ENCODE measurements at places on chromosomes 2 and 18.
A peak's percentile ranks its signal among the peaks of the same experiment; 100 is the strongest.

DNA sequence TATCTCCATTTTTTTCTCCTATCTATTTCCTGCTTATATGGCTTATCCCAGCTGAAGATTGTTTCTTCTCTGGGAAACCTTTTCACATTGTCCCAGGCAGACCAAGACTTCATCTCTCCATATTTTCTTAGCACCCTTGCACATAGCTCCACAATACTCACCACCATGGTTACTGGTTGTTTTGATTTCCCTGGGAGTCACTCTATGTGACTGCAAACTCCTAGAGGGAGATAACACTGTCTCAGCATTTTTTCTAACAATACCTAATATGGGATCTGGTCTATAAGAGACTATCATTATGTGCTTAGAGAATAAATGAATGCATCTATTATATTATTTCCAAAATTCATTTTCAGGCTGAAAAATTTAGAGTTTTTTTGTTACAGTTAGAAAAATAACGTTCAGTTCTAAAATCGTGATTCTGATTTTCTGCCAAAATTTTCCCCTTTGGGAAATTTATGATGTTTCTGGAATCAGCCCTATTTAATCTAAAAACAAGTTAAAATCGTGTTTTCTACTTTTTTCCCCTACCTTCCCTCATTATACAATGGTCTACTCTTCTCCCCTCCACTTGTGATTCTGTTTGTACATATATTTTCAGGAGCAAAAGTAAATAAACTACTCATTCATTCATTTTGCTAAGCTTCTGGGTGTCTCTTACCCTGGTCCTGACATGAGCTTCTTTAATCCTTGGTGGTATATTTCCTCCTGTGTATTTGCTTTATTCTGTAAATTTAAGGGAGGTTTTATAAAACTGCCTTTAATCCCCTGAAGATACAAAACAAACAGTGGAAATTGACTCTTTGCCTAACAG is 95.4 kb downstream of the HNMT start:
- peak; percentile 76 for DNase-seq

DNA sequence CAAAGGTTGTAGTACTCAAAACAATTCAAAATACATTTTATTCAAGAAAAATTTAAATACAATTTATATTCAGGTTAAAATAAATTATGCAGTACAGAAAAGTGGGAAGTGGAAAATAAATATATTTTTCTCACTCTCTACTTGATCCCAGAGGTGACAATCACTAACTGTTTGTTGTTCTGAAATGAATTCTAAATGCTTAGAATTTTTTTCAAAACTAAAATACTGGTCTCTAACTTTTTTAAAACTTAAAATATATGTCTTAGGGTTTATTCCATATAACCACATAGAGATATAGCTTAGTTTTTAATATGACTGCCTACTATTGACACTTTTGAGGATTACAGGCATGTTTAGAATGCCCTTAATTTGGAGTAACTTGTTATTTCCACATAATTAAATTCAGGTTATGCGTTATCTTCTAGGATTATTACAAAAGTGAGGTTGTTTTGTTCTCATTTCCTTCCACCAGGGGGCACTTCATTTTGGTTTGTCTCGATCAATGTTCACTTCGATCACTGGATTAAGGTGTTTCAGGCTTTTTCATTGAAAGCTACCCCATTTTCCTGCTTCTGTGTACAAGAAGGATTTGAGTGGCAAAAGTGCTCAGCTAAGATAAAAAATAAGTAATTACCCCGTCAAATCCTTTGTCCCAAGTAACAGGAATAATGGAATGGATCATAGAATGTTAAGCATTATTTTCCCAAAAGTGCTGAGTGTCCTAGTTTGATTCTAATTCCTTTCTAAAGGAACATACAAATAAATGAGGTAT is 27.1 kb upstream of the TFPI start:
- DNase-seq: no peak

GRCh38 chr2:146496248-146496647 is 1348.6 kb upstream of the ACVR2A start:
- no peak for DNase-seq

DNA sequence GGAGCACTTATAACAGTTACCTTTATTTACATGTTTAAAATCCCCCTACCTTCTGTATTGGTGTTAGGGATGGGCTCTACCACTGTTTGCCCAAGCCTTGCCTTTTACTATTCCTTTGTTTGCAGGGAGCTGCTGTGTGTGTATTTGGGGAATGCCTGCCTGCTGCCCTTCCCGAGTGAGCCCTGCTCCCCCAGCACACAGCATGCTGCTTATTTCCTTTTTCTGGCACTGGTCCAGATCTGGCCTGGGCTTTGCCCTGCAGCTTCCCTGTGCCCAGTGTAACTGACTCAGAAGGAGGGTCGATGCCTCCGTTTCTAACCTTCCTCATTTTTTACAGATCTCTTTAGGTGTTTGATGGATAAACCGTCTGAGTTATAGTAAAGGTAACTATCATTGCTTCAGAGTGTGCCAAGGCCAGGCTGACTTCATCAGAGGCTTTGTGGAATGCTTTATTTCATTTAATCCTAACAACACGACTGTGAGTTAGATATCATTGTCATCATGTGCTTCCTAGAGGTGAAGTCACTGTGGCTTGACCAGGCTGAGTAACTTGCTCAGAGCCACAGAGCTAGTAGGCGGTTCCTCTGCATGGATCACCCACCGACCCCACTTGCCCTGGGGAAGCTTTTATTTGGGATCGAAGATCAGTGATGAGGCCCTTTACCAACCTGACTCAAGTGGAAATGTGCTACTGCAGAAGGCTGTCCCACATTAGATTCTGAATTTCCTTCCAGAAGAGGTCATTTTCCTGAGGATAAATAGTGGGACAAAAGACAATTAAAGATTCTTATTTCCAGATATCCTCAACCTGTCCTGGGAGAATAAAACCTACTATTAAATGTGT is 238.8 kb downstream of the ZNF407 start:
- DNase-seq: peak; percentile 1

DNA sequence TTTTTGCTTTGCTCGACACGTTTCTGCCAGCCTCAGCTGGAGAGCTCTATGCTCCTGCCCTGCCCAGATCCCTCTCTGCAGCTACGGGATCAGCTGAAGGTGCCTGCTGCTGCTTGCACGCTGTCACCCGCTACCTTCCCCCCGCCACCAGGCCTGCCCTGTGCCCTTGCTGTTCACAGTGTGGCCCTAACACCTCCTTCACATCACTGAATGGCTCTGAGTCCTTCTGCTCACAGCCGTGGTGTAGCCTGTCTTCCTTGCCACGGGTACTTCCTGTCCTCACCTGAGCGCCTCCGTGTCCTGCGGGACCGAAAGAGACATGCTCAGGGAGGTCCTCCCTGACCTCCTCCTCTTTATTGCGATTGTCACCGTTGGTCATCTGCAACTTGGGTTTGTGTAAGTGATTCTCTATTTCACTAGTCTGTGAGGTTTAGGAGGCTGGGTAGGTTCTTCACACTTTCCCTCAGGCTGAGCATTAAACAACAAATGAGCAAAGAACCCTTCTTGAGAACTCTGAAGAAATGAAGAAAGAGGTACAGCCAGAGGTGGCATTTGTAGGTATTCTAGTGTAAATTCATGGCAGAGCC is 127.5 kb downstream of the NCK2 start:
- no peak for DNase-seq

- DNase-seq: no peak
These were observed 949 bp downstream of the CDC42EP3 start for GRCh38 chr2:37670378-37671008.

GRCh38 chr18:79871026-79871390 is 73.3 kb downstream of the KCNG2 start:
- no peak for DNase-seq

DNA sequence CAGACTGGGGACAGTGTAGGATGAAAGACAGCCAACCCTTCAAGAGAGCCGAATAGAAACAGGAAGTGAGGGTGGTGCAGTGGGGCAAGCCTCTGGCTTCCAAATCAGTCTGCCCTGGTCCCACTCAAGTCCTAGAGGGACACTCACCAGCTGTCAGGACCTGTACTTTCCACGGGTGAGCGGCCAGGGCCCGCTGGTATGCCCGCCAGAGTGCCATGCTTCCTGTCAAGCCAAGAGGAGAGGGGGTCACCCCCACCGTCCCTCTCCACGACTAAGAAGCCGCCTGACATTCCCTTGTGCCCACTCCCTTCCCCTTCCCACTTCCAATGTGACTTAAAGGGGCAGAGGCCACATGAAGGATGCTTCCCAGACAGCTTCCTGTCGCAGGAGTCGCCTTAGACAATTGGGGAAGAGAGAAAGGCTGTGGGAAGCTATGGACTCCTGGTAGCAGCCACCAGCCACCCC is 564 bp downstream of the MPV17 start:
- no peak for DNase-seq

DNA sequence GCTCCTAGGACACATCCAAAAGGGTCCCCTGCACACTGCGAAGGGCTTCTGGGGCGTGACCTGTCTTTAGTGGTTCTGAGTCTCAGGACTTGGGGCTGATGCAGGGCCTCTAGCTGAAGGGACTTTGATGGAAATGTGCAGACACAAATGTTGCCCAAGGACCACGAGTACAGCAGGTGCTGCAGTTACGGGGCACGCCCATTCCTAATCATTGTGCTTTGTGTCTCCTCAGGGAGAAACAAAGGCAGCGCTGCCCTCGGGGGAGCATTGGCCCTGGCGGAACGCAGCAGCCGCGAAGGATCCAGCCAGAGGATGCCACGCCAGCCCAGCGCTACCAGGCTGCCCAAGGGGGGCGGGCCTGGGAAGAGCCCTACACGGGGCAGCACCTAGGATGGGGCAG is 8.0 kb downstream of the TUBA3E start:
- no peak for DNase-seq

DNA sequence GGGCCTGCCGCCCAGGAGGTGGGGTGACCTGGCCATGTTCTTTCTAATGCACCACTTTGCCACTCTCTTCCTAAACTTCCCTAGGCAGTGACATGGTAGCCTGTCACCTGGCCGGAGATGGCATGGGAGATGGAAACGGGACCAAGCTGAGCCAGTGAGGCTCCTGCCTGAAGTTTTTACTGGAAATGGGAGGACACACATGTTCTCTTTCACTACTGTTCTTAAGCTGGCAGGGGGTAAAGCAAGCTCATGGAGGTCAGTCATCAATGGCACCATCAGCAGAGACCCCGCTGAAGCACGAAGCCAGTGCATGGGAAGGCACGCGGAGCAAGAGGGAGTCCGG is 50.7 kb downstream of the ATIC start:
- no peak for DNase-seq

DNA sequence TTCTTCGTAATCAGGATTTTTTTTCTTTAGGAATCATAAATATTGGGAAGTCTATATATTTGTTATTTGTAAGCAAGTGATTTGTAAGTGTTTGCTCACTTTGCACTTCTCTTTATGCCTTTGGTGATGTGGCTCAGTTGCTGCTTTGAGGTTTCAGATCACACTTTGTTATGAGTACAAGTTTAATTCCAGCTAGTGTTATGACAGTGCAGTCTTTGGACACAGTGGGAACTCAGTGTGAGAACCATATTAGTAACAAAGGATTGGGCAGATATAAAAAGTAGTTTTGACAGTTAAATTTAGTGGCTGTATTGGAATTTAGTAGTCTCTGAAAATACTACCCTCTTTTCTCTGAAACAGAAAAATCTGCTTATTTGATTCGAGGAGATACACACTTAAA is 67.7 kb downstream of the ABI2 start:
- DNase-seq: no peak

DNA sequence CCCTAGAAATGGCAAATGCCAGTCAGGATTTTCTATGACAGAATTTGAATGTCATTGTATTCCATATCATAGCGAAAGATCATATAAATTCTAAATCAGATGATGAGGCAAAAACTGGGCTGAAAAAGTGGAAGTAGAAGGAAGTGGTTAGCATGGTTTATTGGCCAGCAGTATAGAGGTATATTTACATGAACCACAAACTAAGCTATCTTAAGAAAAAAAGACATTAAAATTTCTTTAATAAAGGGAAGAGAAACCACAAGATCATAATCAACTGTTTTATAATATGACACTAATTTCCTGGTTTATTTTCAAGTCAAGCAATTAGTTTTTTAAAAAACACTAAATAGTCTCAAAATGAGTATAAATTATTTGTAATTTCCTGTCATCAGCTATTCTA is 123.2 kb upstream of the LRP1B start:
- no peak for DNase-seq

DNA sequence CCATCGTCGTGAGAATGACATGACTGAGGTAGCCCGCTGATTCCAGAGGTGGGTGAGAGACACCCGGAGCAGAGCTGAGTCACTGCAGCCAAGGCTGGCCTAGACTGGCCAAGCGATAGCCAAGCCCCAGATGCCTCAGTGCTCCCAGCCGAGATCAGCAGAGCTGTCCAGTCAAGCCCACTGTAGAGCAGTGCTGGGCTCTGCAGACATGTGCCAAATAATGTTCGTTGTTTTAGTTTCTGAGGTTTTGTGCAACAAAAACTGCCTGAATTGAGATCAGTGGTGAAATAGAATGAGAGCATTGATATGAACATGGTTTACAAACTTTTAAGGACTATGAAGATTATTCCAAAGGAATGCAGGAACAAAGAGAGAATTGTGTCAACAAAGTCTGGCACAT is 42.1 kb downstream of the INSIG2 start:
- DNase-seq: no peak

DNA sequence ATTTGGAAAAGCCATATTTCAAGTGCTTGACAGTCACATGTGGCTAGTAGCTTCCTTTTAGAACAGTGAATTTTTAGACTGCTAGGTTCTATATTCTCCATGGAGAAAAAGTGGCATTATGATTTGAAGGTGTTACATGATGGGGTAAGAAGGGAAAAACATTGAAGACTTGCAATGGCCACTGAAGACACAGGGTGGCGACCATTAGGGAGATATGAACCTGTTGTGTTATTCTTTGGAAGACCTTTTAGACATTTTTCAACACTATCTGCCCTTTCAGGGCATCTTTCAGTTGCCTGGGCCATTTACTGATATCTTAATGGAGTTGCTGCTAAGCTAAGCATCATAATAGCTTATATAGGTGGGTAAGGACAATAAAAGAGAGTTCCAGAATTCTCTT is 1387.2 kb downstream of the SUCLG1 start:
- no peak for DNase-seq

DNA sequence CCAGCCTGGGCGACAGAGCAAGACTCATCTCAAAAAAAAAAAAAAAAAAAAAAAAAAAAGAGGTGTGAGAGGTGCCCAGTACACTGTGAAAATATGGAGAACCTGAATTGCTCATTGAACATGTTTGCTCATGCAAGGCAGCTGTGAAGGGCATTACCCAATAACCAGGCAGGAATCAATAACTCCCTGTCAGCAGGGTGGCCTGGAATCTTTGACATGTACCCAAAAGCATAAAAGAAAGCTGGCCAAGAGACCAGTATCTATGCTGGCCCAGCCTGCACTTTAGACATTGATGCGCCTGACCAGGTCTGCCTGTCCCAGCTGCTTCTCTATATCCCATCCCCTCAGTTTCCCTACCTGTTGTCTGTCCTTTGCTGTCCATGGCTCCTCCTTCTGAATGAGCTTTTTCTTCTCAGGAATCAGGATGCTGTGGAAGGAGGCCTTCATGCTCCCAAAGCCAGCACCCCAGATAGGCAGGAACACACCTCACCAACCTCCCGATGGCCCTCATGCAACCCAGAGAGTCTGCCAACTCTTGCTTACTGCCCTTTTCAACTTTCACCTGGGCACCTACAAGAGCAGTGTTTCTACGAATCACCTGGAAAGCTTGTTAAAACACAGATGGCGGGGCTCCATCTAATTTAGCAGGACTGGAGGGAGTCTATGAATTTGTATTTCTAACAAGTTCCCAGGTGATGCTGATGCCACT is 83.4 kb upstream of the PPP1CB start:
- DNase-seq: no peak

GRCh38 chr18:44857081-44857480 is 176.4 kb downstream of the SETBP1 start:
- no peak for DNase-seq

All from NCI-H226 (cell line).